ENCODE measurements at places on chromosomes 1 and 21.
A peak's percentile ranks its signal among the peaks of the same experiment; 100 is the strongest.

GRCh38 chr1:26181586-26182382 is 4.5 kb downstream of the CNKSR1 start:
- no peak for DNase-seq

DNA sequence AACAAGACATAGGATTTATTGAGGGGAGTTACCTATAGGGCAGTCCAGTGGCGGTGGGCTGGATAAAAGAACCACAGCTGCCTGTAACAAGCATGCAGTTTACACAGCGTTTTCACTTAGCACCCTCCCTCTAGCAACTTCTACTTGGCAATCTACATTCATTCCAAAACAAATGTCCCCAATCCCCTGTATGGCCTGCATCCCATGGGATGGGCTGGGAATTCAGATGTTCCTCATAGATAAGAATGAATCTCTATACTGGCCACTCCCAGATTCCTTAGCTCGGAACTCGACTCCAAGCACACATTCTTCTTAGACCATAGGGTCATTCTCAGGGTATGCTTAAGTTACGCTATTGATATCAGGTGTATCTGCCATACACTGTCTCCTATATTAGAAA is 33.3 kb downstream of the PCP4 start:
- no peak for DNase-seq

DNA sequence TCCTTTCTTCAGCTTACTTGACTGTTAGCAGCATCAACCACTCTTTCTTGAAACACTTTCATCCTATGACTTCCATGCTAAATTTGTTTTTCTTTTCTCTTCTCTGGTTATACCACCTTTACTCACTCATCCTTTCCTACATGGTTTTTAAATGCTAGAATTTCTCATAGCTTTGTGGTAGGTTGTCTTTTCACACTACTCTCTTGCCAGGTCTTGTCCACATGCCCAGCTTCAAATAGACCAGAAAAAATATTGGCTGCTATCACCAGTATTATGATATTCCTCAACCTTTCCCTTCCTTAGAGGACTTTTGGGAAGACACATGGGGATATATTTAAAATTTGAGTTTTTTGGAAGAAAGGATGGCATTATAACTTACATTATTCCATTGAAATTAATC is 48.8 kb downstream of the PPP1R12B start:
- no peak for DNase-seq

DNA sequence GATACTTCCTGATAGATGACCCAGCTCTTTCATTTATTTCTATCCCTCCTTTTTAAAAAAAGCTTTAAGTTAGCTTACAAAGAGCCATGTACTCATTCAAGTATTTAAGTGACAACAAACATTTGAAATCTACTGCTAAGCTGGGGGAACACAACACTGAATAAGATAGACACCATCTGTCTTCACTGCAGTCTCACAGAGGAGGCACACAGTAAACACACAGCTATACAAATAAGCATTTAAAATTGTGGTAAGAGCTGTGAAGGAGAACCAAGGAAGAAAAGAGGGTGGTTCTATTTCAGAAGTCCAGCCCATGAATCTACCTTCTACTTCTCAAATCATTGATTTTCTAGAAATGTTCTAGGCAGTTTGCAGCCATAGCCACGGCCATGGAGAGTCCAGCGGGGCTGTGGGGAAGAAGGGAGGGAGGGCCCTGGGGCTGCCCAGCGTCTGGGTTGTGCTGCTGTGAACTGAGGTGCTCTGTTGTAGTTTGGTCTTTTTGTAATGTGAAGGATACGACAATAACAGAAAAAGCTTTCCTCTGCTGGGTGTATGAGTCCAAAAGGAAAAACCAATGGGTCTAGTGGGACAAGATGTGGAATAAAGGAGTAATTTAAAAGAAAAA is 28.2 kb downstream of the PRDM2 start:
- DNase-seq: no peak

DNA sequence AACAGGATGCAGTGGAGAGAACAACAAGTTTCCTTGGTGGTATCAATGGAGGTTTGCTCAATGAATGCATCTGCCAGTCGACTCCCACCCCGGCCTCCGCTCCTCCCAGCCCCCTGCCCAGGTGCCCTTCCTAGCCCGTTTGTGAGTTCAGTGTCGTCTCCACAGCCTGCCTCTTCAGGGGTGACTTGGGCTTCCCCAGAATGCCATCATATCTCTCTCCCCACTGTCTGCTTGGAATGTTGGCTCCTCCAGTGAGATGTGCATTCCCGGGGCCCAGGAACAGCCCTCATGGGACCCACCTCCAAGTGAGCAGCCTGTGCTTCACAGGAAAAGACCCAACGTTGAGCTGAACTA is 30.5 kb downstream of the MATN1 start:
- no peak for DNase-seq

DNA sequence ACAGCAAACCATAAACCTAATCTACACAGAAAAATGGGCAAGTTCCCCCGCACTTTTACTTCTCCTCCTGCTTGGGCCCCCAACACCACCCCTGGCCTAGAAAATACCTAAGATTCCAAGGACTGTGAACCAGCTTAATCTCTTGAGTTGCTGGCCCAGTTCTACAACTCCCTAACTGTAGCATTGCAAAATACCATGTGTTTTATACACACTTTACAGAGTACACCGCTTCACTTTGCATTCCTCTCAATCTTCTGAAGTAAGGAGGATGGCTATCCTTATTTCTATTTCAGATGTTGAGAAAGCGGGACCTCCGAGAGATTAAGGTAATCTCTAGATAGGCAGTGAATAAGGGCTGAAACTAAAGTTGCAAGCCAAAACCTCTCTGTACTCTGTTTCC is 408.3 kb upstream of the NR5A2 start:
- DNase-seq: no peak

DNA sequence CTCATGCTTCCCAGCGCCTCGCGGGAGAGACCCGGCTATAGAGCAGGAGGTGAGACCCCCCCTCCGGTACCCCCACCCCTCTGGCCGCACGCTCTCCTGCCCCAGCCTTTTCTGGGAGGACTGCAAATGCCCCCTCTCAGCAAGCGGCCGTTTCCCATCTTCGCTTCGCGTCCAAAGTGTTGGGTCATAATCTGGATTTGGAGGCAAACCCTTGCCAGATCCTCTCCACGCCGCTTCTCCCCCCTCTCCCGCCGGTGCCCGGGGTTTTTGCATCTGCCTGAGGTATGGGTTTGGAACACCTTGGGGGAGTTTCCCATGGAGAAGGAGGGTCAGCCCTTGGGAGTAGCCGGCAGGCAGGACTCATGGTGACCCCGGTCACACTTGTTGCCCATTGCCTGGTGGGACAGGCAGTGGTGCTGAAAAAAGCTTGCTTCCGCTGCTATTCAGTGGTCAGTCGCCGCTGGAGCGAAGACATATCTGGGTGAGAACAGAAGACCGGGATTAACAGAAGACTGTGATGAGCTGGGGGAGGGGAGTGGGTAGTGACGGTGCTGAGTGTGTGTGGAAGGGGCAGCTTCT is 935 bp downstream of the KCNK2 start:
- DNase-seq: peak; percentile 10

DNA sequence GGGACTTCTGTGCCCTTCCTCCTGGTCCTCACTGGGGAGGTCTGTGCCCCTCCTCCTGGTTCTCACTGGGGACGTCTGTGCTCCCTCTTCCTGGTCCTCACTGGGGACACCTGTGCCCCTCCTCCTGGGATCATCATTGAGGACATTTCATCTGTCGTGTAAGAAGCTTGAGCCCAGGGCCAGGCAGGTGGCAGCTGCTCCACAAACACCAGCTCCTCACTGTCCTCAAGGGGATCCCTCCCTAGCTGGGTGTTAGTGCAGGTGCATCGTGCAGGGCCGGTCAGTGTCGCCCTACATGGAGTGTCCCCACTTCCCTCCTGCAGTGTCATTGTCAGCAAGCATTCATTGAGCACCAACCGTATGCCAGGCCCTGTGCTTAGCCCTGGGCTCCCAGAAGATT is 312.7 kb downstream of the PTPRU start:
- no peak for DNase-seq

GRCh38 chr1:117312453-117313138 is 54.7 kb upstream of the MAN1A2 start:
- no peak for DNase-seq

DNA sequence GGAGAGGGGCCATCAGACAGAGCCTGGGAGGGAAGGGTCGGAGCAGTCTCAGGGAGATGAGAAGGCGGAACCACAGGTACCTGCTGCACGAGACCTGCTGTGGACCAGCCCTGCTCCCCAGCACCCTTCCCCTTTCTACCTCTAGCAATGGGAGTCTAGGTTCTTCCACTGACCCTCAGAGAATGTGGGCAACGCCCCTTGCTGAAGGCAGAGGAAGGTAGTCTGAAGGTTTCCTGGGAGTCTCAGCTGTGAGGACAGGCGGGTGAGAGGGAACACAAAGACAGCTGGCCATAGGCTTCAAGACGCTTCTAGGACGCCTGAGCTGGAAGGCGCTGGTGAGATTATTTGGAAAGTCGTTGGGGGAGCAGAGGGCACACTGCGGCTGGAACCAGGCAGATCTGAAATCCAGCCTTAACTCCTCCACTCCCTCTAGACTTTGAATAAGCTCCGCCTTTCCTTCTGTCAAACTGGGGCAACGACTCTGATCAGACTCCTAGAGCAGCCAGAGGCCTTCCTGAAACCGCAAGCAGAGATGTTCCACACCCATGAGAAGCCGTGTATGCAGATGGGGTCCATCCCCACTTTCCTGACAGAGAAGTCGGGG is 18.1 kb downstream of the SLC45A3 start:
- no peak for DNase-seq

GRCh38 chr1:246680190-246680589 is 44.0 kb upstream of the SCCPDH start:
- DNase-seq: no peak

DNA sequence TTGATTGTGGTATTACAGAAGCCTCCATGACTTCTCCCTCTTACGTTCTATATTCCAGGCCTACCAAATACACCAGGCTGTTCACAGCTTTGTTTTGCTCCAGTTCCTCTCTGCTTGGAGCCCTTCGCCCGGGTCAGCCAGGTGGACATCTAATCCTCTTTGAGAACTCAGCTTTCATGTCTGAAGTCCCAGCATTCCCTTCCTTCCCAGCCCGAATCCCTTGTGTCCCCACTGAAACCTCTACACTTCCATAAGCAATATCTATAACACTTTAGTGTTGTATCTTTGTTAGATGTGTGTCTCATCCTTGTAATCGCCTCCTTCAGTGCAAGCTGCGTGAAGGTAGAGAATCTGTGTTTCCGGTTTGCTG is 1.9 kb downstream of the RNF11 start:
- no peak for DNase-seq

GRCh38 chr1:85460555-85461088 is 4.3 kb downstream of the DDAH1 start:
- DNase-seq: no peak

- no peak for DNase-seq
Observed at GRCh38 chr1:201426479-201427310, 5.2 kb upstream of the TNNI1 start.

- DNase-seq: no peak
Observed at GRCh38 chr1:119336848-119337247, 31.7 kb upstream of the HAO2 start.

- peak; percentile 84 for DNase-seq
Observed at GRCh38 chr1:18820791-18821641, 38.4 kb downstream of the TAS1R2 start.

DNA sequence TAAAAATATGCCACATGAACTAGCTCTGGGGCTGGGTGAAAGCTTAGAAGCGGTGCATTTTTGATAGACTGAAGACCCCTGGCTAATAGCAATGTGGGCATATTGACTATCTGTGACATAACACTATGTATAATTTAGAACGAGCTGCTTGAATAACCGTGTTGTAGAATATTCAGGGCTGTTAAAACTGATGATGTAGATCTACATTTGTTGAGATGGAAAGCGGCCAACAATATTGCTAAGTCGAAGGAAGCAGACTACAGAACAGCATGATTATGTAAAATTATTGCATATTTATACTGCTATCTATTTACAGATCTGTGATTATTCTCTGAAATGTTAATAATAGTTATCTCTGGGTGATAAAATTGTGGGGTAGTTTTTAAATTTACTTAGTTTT is 41.1 kb upstream of the BCL10 start:
- no peak for DNase-seq

- no peak for DNase-seq
Observed at GRCh38 chr1:100382657-100383056, 30.4 kb downstream of the CDC14A start.

DNA sequence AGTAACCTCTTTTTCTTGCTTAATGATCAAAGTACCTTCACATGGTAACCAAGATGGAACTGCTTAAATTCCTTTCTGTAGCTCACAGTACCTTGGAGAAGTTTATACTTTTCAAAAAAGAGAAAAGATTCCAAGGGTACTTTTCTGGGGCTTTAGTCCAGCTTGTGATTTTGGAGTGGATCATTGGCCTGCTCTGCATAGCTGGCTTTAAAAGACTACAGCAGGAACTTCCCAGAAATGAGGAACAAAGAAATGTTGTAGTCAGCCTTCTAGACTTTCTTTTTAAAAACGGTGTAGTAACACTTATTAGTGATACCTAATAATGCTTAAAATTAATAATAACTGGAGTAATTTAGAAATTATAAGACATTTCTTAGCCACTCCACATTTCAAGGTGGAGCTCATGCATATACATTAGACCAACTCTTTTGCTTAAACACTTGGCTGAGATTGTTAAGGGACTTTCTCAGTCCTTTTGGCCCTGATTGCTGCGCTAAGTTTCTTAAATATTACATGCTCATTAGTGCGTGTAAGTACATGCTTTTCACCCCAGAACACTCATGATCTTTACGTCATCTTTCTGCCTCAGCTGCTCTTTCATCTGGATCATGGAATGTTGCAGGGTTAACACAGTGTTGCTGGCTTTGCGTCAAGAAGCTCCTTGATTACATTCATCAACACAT is 57.3 kb downstream of the SDCCAG8 start:
- no peak for DNase-seq

- DNase-seq: peak; percentile 54
Observed at GRCh38 chr1:58249737-58250586, 296.6 kb downstream of the OMA1 start.
